ENCODE measurements at places on chromosomes 2 and 18. TPM values are rescaled to one million over a fixed set of nuclear protein-coding genes. Genes with fewer than 3 reads are reported as not detected.

CD28 gene
- total RNA-seq: not detected

SLC30A3 gene
- under 0.01 TPM for total RNA-seq

PSD4 gene
- total RNA-seq: 1.4 TPM

IL1RL1 gene
- total RNA-seq: 1.1 TPM

ALKAL2 gene
- total RNA-seq: not detected

SIX3 gene
- total RNA-seq: not detected

B3GNT7 gene
- total RNA-seq: under 0.01 TPM

FZD7 gene
- total RNA-seq: 10.7 TPM

MC4R gene
- total RNA-seq: under 0.01 TPM

STARD6 gene
- 0.28 TPM for total RNA-seq

DUSP19 gene
- total RNA-seq: 7.3 TPM

LIPT1 gene
- 5.4 TPM for total RNA-seq

DUSP2 gene
- 2.3 TPM for total RNA-seq

CLEC4F gene
- total RNA-seq: not detected

UGT1A4 gene
- not detected for total RNA-seq

SNED1 gene
- 4.6 TPM for total RNA-seq

RFTN2 gene
- 0.58 TPM for total RNA-seq

Data from regular cardiac myocyte (primary cell).